ENCODE measurements at places on chromosomes 11 and 22. TPM values are rescaled to one million over a fixed set of nuclear protein-coding genes. Genes with fewer than 3 reads are reported as not detected.

DNA sequence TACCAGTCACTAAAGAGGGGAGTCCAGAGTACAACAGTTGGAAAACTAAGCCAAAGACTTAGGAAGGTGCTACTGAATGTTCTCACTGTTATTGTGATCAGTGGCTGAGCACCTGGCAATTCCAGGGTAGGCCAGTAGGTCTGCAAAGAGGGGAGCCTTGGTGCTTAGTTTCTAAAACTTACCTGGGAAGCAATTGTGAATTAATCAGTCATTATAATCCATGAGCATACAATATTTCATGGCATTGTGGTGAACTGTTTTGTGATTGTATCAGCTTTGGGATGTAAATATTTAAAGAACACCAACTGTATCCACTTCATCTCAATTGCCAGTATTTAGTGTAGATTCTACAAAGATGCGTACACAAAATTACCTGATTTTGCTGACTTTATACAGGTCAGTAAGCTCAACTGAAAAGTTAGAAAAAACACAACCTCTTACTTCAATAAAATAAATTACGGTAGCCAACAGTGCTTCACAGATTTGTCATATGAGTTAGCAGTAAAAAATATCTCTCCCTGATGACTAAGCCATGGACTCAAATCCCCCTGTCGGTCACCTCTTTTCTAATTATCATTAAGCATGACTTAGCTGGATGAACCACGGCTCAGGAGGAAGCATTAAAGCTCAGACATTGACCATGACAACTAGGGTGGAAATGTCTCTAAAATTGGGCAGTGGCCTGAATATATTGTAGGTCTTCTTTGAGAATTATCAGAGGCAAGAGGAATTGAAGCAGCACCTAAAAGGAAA is 30.8 kb upstream of the SORL1 start:
- no peak for DNase-seq

DNA sequence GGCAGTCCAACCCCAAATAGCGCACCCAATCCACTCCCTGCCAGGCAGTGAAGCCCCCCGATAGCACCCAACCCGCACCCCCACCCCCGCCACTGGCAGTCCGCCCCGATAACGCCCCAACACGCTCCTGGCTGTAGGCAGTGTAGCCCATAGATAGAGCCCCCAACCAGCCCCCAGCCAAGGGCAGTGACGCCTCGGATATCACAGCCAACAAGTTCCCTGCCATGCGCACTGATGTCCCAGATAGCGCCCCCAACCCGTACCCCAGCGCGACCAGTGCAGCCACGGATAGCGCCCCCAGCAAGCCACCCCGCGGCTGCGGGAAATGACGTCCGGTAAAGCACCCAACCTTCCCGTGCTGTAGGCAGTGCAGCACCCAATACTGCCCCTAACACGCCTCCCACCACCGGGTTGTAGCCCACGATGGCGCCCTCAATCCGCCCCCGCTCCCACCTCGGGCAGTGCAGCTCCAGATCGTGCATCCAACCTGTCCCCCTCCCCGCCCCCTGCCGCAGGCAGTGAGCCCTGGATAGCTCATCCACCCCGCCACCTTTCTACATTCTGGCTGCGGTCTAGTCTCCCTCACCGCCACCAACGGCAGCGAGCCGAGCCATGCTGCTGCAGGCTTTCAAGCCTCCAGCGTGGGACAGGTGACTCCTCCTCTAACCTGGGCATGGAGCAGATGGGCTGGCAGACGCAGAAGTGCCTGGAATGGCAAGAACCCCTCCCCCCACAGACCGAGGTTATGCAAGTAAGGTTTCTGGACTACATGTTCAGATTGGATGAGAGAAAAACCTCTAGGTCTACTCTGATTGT is 625 bp downstream of the RFPL2 start:
- peak; percentile 61 for DNase-seq

DNA sequence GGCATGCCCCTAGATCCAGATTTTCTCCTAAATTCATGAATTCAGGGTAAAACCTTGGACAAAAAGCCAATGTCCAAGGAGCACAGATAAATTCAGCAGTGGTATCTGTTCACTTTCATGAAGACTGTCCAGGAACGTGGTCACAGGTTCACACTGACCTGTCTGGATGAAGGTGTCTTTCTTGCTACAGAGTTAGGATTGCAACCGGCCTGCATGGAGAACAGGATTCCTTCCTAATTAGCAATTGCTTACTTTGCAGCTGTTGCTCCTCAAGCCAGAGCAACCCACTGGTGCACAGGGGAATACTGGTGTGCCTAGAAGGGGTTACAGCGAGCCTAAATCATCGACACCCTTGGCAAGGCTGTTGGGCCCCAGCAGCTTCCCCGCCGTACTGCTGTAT is 47.6 kb downstream of the LMO2 start:
- no peak for DNase-seq

DNA sequence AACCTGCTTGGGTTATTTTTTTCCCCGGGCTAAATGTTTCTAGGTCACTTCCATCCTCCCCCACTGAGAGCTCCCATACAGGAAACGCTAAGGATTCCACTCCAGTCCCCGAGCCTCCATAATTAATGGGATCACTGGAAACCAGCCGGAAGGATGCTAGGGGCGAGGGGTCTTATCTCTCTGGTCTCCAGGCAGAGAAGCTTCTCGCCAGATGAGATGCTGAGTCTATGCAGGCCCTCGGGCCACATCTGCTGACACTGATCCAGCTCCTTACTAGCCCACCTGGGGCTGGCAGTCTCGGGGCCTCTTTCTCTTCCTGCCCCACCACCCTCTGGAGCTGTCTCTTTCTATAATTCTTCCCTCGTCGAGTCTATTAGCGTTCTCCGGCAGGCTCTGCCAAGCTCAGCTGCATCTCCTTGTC is 125.9 kb upstream of the SYT13 start:
- DNase-seq, result no peak

DNA sequence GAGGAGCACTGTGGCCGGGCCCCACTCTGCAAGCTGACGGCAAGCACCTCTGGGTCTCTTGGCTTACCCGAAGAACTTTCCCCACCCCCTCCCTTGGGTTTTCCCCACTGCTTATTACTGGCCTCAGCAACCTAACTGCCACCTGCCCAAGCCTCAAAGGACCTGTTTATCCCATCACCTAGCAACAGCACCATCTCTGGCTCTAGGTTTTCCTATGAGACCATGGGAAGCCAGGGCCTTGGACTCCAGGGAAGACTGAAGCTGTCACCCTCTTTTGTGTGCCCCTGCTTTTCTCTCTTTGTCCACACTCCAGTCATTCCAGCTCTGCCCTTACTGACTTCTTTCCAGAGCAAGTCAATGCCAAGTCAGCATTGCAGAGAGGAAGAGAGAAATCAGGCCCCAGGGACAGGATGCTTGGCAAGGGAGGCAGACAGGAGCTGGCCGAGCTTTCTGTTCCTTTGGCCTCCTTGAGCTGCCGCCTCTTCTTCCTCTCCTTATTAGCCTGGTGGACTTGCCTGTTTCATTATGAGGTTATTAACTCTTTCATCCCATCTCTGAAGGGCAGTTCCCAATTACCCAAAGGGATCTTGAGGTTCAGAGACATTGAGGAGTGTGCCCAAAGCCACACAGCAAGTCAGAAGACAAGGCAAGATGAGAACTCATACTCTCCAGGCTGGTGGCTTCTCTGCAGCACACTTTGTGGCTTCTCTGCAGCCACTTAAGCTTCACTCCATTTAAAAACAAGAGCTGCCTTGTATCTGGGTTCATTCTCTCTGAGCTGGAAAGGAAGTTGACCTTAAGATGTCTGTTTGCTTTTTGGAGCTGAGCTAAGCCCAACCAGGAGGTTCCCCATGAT is at the start of gene SMIM35:
Gene SMIM35 (minus strand): TSS at position 51 of the 856 bp plus-strand sequence. CDS start 206 bp downstream, outside the sequence.
- no peak for DNase-seq

- peak; percentile 86 for DNase-seq
These were observed at the start of gene MTFP1 for GRCh38 chr22:30425616-30426387. TSS of gene MTFP1 (plus strand) at chr22:30425768. CDS start at chr22:30425880, 112 bp downstream.

- DNase-seq, result peak; percentile 87
These were observed 557 bp downstream of the GTPBP1 start for GRCh38 chr22:38706101-38706900.

GRCh38 chr11:86491027-86491426 is 116.3 kb downstream of the CCDC81 start:
- no peak for DNase-seq

DNA sequence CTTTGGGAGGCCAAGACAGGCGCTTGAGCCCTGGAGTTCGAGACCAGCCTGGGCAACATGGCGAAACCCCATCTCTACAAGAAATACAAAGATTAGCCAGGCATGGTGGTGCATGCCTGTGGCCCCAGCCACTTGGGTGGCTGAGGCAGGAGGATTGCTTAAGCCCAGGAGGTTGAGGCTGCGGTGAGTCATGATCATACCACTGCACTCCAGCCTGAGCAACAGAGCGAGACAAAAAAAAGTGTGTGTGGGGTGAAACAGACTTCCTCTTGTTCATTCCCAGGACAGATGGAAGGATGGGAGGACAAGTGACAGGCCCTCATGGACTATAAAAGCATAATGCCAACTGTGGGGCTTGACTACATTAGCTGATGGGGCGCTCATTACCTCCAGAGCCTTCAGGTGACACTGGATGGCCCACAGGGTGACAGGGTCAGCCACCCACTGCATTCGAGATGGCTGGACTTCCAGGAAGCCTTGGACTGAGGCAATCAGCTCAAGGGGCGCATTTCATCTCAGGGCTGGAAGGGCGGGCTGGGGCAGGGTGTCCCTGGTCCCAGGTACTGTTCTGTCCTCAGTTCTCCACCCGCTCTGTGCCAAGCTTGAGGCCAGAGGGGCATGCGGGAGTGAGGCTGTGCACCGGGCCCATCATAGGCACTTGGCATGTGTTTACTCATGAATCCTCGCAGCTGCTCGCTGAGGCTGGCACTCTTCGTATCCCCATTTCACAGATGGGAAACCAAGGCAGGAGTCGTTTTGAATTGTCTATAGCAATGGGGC is 12.5 kb downstream of the NPTXR start:
- DNase-seq, result no peak

GRCh38 chr22:26229910-26230309 is 60.6 kb downstream of the SEZ6L start:
- no peak for DNase-seq

- peak; percentile 67 for DNase-seq
These were observed 2.9 kb upstream of the CYP2R1 start for GRCh38 chr11:14894657-14895598.

DNA sequence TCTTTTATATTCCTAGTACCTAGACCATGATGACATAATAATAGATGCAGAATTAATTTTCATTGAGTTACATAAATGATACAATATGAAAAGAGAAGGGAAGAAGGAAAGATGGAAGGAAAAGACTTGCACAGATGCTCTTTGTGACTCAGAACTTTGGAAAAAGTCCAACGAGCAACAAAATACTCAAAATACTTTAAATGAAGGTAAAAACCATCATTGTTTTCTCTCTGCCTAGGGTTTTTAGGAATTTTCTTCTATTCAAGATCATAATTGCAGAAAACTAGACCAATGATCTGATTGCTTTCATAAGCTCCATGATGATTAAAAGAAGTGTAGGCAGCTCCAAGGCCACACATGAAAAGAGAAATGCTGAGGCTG is 276.9 kb downstream of the KIRREL3 start:
- DNase-seq, result no peak

OPCML gene
- not detected for total RNA-seq

CARD18 gene
- not detected for total RNA-seq

MUC15 gene
- not detected for total RNA-seq
